ENCODE measurements at places on chromosomes 4 and X.

DNA sequence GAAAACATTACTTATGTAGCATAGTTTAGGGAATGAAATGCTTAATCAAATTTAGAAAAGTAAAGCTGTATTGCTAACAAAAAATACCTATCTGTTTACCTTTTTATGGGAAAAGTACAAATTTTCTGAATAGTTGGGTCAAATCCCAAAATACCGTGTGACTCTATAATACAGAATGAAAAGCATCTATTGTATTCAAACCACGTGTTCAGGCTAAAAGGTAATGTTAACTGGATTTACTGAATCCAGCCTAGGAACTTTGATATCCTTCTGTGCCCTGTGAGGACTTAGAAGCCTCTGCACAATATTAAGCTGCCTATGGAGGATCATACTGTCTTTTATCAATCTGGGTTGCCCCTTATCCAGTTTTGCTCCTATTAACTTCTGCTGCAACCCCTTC is 36.3 kb upstream of the AGA start:
- DNase-seq: no peak

- no peak for DNase-seq
These were observed 121.1 kb upstream of the NDST4 start for GRCh38 chr4:115234405-115235093.

DNA sequence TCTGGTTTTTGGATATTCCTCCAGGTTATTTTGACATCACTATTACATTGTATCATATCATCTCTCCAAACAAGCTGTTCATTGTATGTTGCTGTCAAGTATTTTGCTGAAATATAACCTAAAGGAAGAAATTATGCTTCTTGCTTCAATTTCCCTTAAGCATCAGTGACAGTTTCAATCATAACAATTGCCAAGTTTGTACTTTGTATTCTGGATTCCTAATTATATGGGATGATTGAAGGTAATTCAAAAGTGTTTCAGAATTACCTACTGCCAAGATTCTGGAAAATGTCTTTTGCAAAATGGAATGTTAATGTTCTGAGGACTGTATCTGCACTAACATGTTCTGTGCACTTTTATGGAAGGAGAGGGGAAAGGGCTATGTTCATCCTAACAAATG is 228.7 kb downstream of the PRDM5 start:
- no peak for DNase-seq

- DNase-seq: peak; percentile 32
These were observed 10.4 kb upstream of the DGAT2L6 start for GRCh38 chrX:70166601-70167590.

- no peak for DNase-seq
These were observed 131.9 kb upstream of the MSX1 start for GRCh38 chr4:4727536-4727935.

DNA sequence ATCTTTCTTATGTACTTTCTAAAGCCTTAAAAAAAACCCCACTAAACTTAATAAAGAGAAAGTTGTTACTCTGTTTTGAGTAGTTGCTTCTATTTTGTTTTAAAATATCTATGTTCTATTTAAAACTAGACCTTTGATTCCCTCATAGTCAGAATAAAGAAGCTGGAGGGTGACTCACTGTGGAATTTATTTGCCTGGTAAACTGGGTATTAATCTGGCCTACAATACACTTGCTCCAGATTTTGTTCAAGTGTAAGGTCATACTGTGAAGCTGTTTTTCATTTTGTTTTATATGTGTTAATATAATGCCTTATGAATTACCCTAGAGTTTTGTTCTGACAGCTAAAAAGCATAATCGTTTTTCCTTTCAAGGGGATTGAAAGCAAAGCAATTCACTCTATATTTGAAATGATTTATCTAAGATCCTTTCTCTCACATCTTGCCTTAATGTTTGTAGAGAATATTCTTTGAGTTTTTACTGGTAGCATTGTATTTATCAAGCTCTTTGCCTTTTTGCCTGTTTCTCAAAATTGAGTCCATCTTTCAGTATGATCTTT is 277.4 kb upstream of the PITX2 start:
- no peak for DNase-seq
